Upper lobe of right lung (tissue), 1 donor: ENCODE measurements at places on chromosomes 12 and 14. TPM values are rescaled to one million over a fixed set of nuclear protein-coding genes. Genes with fewer than 3 reads are reported as not detected.

The RGS6 gene
- 2.6 TPM for total RNA-seq

The HNF1A gene
- not detected for total RNA-seq

The KLRF1 gene
- 2.7 TPM for total RNA-seq

The SCFD1 gene
- 72.6 TPM for total RNA-seq

The NFATC4 gene
- total RNA-seq, result 42.5 TPM

The OR6C65 gene
- total RNA-seq, result not detected

The BDKRB2 gene
- 1.5 TPM for total RNA-seq

The FBRSL1 gene
- total RNA-seq, result 49.5 TPM

The KRT83 gene
- not detected for total RNA-seq

The OASL gene
- total RNA-seq, result 12.7 TPM

The SLCO1C1 gene
- 0.96 TPM for total RNA-seq

The FOXA1 gene
- 20.6 TPM for total RNA-seq

The ATF7 gene
- total RNA-seq, result 54.0 TPM

The C3AR1 gene
- total RNA-seq, result 45.0 TPM

- H3K4me1 ChIP-seq, result peaks cover 29% of the 10 kb centered on the region
- H3K36me3 ChIP-seq, result no peaks in the 10 kb centered on the region
- no peak overlapping the region for H3K4me3 ChIP-seq
- no peak for DNase-seq
- no peaks in the 10 kb centered on the region for H3K27me3 ChIP-seq
These were observed 116.1 kb downstream of the SCARB1 start for GRCh38 chr12:124747426-124748161.

- no peak overlapping the region for H3K4me3 ChIP-seq
- H3K4me1 ChIP-seq, result peaks cover 35% of the 10 kb centered on the region
- H3K36me3 ChIP-seq, result no peaks in the 10 kb centered on the region
- H3K27ac ChIP-seq, result no peak overlapping the region
- no peaks in the 10 kb centered on the region for H3K27me3 ChIP-seq
These were observed 232.9 kb downstream of the CHST11 start for GRCh38 chr12:104689635-104690034.

GRCh38 chr14:24613747-24614146 is 4.3 kb upstream of the GZMH start:
- H3K27ac ChIP-seq, result no peak overlapping the region
- no peaks in the 10 kb centered on the region for H3K36me3 ChIP-seq
- H3K4me1 ChIP-seq, result no peaks in the 10 kb centered on the region
- no peak overlapping the region for H3K4me3 ChIP-seq
- H3K27me3 ChIP-seq, result no peaks in the 10 kb centered on the region
- no peak for DNase-seq

GRCh38 chr12:92466391-92467305 is 236.1 kb upstream of the PLEKHG7 start:
- H3K4me1 ChIP-seq, result peaks cover 3% of the 10 kb centered on the region
- H3K36me3 ChIP-seq, result no peaks in the 10 kb centered on the region
- H3K27ac ChIP-seq, result no peak overlapping the region
- no peaks in the 10 kb centered on the region for H3K27me3 ChIP-seq
- no peak for DNase-seq
- H3K4me3 ChIP-seq, result no peak overlapping the region

GRCh38 chr12:66258011-66258410 is 44.3 kb upstream of the HELB start:
- H3K4me1 ChIP-seq, result no peaks in the 10 kb centered on the region
- no peak for DNase-seq
- H3K36me3 ChIP-seq, result no peaks in the 10 kb centered on the region

DNA sequence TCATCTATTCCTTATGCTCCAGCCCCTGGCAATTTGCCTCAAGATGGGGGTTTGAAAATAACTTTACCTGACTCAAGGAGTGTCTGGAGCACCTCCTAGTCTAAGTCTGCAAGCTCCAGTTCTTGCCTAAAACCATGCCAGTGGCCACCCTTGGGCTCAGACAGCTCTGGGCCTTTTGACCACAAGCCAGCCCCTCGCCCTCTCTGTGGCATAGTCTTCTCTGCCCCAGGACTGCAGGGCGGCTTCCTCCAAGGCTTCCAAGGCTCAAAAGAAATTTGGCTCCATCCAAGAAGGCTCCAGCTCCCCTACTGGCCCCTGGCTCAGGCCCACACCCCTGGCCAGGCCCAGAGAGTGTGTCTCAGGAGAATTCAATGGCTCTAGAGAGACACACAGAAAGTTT is 14.8 kb downstream of the ACVRL1 start:
- H3K27me3 ChIP-seq, result no peaks in the 10 kb centered on the region
- H3K4me1 ChIP-seq, result peaks cover 39% of the 10 kb centered on the region
- H3K4me3 ChIP-seq, result no peak overlapping the region
- DNase-seq, result peak; percentile 35
- H3K27ac ChIP-seq, result peak overlapping the region; percentile 68
- H3K36me3 ChIP-seq, result peaks cover 14% of the 10 kb centered on the region

GRCh38 chr14:91415794-91416743 is 1.6 kb downstream of the CCDC88C start:
- no peaks in the 10 kb centered on the region for H3K27me3 ChIP-seq
- no peaks in the 10 kb centered on the region for H3K36me3 ChIP-seq
- DNase-seq, result no peak
- H3K4me1 ChIP-seq, result peaks cover 21% of the 10 kb centered on the region

- peak; percentile 91 for DNase-seq
- H3K36me3 ChIP-seq, result no peaks in the 10 kb centered on the region
- no peaks in the 10 kb centered on the region for H3K27me3 ChIP-seq
- H3K27ac ChIP-seq, result no peak overlapping the region
These were observed 13.7 kb upstream of the TMEM106C start for GRCh38 chr12:47949441-47950341.

- H3K27me3 ChIP-seq, result no peaks in the 10 kb centered on the region
- H3K4me1 ChIP-seq, result no peaks in the 10 kb centered on the region
- no peak for DNase-seq
- H3K27ac ChIP-seq, result no peak overlapping the region
These were observed 428.2 kb downstream of the ATP23 start for GRCh38 chr12:58369576-58369975.

- no peaks in the 10 kb centered on the region for H3K27me3 ChIP-seq
- H3K27ac ChIP-seq, result no peak overlapping the region
- H3K4me1 ChIP-seq, result no peaks in the 10 kb centered on the region
- no peak overlapping the region for H3K4me3 ChIP-seq
These were observed 217.4 kb downstream of the C12orf42 start for GRCh38 chr12:103278329-103278728.

DNA sequence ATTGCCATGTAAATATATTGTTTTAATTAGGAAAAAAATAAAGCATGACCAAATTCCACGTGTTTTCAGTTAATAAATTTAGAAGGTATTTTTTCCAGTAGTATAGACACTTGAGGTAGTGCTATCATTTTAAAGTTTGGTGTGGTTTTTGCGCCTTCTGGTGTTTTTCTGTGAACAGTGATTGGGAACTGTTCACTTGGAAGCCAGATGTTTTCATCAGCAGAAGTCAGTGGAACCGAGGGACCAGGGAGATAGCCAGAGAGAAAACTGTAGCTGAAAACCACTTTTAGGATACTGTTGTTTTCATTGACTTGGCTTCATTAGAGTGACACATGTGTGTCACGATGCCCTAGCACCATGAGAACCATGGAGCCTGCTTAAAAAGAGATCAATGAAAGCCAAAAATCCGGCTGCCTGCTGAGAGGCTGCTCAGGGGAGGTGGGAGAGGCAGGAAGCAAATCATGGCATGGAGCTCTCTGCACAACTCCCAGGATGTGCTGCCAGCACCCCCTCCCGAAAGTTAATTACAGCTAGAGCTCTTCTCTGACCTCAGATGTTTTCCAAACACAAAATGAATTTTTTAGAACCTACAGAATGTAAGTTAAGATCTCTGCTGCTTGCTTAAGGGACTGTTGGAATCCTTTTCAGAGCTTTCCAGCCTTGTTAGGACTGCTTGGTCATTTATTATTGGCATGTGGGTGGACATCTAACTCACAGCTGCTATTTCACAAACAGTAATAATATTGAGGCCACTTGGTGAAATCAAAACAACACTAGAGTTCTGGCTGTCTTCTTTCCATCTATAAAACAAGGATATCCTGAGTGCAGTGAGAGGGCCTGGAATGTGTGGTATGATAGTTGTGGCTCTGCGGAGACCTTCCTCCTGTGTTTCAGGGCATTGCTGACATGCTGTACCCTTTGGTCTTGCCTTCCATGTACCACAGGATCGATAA is 192.3 kb downstream of the ANO4 start:
- no peaks in the 10 kb centered on the region for H3K4me1 ChIP-seq
- no peak overlapping the region for H3K27ac ChIP-seq
- no peaks in the 10 kb centered on the region for H3K27me3 ChIP-seq
- H3K36me3 ChIP-seq, result no peaks in the 10 kb centered on the region
- H3K4me3 ChIP-seq, result no peak overlapping the region

DNA sequence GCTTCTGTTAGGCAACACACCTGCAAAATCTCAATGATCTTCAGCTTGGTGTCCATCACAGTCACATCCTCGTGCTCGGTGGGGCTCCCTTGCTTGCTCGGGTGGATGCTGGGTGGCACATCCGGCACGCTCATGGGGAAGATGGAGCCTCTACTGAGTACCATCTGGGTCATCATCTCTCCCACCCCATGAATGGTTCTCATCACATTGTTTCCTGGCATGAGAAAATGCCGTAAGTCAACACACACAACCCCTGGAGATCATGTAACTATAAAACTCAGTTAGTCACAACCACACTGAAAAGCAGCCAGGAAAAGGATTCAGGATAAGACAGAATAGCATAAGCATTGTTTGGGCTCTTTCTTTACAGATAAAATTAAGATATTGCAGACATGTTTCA is 201.1 kb downstream of the ITPR2 start:
- H3K27ac ChIP-seq, result no peak overlapping the region
- H3K27me3 ChIP-seq, result no peaks in the 10 kb centered on the region
- H3K4me1 ChIP-seq, result no peaks in the 10 kb centered on the region
- no peak for DNase-seq
- peaks cover 6% of the 10 kb centered on the region for H3K36me3 ChIP-seq

GRCh38 chr12:6769666-6770065 is 2.7 kb upstream of the LAG3 start:
- no peaks in the 10 kb centered on the region for H3K27me3 ChIP-seq
- H3K4me3 ChIP-seq, result no peak overlapping the region
- H3K4me1 ChIP-seq, result peaks cover 41% of the 10 kb centered on the region
- peaks cover 14% of the 10 kb centered on the region for H3K36me3 ChIP-seq
- H3K27ac ChIP-seq, result no peak overlapping the region

DNA sequence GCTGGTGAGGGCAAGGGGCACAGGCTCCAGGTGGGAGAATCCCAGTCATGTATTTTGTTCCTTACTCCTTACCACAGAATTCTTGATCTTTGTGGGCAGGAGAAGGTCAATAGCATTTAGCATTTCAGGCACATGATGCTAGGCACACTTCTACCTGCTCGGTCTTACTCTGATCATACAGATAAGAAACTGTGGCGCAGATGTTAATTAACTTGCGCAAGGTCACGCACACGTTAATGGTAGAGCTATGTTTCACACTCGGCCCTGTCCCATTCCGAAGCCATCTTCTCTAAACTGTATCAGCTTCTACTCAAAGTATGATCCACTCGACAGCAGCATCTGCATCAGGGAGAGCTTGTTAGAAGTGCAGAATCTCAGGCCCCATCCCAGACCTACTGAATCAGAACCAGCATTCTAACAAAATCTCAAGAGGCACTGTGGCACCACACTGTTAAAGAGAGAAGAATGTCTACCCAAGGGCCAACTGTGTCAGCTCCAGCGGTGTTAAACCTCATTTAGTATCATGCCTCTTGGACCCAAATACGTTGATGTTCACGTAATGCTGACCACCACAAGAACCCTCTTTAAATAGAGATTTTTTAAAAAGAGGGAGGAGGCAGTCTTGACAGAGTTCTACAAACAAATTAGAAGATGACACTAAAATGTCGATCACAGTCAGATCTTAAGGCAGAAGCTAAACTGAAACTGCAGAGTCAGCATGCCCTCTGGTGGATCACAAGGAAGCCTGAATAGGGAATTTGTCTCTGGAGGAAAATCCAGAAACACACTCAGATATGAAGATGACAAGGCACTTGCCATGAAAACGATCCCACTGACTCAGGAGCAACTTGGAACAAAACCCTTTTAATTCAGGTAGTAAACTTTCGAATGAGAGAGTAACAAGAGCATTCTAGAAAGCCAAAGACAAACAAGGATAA is 7.3 kb downstream of the STXBP6 start:
- H3K36me3 ChIP-seq, result no peaks in the 10 kb centered on the region
- no peaks in the 10 kb centered on the region for H3K27me3 ChIP-seq
- no peak overlapping the region for H3K4me3 ChIP-seq

DNA sequence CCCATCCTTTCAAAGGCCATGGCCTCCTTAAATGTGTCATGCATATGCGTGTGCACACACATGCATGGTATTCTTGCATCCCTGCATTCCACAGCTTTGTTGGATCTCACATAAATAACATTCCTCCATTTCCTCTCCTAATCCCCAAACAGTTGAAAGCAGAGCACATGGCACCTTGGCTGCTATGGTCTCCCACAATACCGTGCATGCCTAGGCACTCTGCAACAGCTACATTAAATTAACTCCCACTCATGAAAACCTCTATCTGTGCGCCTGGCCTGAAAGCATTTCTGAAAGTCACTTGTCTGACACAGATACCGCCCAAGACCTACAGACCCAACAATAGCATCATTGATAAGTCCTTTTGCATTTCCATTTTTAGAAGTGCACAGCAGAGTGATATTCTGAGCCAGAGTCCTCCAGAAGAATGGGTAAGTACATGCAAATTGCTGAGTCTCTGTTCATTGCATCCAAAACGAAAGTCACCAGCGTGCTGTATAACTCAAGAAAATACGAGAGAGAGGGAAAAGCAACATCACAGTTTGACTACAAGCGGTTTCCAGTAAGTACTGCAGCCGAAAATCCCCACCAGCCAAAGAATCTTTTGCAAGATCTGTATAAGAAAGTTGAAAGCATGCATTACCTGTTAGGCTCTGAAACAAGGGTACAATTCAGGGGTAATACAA is 436 bp downstream of the ASB2 start:
- no peaks in the 10 kb centered on the region for H3K27me3 ChIP-seq
- H3K4me1 ChIP-seq, result peaks cover 13% of the 10 kb centered on the region
- H3K4me3 ChIP-seq, result peak overlapping the region; percentile 11

DNA sequence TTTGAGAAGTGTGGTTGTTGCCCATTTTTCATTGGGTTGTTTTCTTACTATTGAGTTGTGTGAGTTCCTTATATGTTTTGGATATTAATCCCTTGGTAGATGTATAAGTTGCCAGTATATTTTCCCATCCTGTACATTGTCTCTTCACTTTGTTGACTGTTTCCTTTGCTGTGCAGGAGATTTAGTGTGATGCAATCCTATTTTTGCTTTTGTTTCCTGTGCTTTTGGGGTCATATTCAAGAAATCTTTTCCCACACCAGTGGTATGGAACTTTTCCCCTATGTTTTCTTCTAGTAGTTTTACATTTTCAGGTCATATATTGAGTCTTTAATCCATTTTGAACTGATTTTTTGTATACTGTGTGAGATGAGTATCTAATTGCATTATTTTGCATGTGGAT is 92.8 kb downstream of the PTHLH start:
- no peak overlapping the region for H3K4me3 ChIP-seq
- no peaks in the 10 kb centered on the region for H3K36me3 ChIP-seq
- no peak for DNase-seq
- no peaks in the 10 kb centered on the region for H3K27me3 ChIP-seq
- no peak overlapping the region for H3K27ac ChIP-seq

- DNase-seq, result no peak
- peak overlapping the region; percentile 91 for H3K27ac ChIP-seq
- no peaks in the 10 kb centered on the region for H3K36me3 ChIP-seq
- peak overlapping the region; percentile 74 for H3K4me3 ChIP-seq
- peaks cover 19% of the 10 kb centered on the region for H3K4me1 ChIP-seq
- H3K27me3 ChIP-seq, result no peaks in the 10 kb centered on the region
These were observed 572 bp upstream of the RASSF8 start for GRCh38 chr12:25957793-25958427.
